Activated CD4-positive, alpha-beta T cell treated with anti-CD3 and anti-CD28 coated beads, Interleukin-2, Interleukin-4, amounts not matched to agents 100 ng/mL and 50 ng/mL, durations not matched to agents 16 hours and 8 hours (primary cell): ENCODE measurements at places on chromosomes 3 and 15.

DNA sequence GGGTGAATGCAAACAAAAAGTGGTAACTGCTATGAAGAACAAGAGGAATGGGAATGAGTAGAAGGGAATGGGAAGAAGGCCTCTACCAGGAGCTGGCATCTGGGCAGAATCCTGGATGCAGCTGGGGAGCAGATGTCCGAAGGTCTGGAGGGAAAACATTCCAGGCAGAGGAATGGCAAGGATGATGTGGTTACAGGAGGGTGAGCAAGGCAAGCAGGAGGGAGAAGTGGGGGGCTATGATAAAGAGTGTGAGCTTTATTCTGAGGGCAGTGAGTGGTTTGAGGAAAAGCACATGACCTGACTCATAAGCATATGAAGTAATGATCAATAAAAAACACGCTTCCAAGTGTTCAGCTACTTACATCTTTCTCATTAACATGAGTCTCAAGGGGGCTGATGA is 17.1 kb downstream of the SKIC8 start:
- no peak for DNase-seq

DNA sequence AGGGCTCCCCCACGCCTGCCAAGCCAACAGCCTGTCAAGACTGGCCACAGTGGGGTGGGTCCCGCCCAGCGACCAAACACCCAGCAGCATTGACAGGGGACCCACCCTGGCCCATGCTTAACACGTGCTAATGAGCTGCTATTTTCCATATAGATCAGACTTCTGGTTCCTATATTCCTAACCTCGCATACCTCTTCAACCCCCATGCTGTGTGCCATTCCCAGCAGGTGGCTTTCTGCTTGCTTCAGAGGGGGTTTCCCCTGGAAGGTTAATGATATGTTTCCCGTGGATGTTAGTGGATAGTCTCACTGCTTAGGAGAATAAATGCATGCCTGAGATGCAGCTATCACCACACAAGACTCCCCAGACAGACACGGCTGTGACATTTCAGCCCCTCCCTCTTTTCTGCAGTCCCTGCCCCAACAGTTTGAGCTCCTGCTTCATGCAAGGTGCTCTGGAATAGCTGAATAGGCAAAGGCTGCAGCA is 37.9 kb upstream of the MGLL start:
- no peak for DNase-seq

- no peak for DNase-seq
Observed at GRCh38 chr15:73318463-73319351, 50.1 kb downstream of the HCN4 start.

- no peak for DNase-seq
Observed at GRCh38 chr15:27214032-27214431, 243.1 kb downstream of the GABRG3 start.

DNA sequence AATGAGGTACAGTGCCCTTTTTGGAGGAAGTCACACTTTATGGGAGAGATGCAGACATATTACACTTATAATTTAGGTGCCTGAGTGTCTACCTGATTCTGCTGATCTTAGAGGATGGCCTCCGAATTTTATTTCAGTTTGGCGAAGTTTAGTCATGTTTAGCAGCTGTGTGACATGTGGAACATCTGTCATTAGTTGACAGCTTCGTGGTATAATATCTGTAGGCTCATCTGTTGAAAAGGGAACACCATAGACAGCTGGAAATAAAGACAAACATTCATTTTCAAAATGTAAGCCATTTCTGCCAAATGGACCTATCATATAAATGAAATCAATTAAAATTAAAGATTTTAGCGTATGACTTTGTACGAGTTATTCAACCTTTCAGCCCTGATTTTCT is 165.4 kb downstream of the CFAP20DC start:
- no peak for DNase-seq

DNA sequence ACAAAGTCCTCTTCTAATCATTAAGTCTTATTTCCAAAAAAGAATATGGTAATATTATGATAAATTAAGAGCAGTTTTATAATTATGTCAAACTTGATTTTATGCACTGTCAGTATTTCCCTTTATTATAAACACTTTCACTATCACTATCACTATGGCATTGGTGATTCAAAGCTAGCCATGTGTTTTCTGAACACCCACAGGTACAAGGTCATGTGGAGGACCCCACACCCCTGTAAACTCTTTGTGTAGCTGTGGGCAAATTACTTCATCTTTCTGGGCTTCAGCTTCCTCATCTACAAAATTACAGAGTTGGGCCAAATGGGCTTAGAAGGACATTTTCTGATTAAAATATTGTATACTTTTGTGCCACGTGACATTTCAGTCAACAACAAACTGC is 41.7 kb downstream of the FBXL22 start:
- DNase-seq, result peak; percentile 11

- no peak for DNase-seq
Observed at GRCh38 chr15:65963358-65963757, 94.1 kb downstream of the RAB11A start.

DNA sequence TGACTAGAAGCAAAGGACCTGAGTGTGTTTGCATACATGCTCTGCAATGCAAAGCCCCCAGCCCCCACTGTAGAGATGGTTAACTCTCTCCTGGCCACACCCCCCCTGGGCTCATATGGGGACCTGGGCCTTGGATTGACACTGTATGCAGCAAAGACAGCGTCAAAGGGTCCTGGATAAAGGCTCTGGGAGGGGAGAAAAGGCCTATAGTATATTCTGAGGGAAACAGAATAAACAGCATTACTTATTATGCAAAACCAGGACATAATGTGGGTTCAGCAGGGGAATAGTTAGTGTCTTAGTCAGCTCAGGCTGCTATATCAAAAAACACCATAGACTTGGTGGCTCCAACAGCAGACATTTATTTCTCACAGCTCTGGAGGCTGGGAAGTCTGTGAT is 158.7 kb downstream of the APBA2 start:
- no peak for DNase-seq

DNA sequence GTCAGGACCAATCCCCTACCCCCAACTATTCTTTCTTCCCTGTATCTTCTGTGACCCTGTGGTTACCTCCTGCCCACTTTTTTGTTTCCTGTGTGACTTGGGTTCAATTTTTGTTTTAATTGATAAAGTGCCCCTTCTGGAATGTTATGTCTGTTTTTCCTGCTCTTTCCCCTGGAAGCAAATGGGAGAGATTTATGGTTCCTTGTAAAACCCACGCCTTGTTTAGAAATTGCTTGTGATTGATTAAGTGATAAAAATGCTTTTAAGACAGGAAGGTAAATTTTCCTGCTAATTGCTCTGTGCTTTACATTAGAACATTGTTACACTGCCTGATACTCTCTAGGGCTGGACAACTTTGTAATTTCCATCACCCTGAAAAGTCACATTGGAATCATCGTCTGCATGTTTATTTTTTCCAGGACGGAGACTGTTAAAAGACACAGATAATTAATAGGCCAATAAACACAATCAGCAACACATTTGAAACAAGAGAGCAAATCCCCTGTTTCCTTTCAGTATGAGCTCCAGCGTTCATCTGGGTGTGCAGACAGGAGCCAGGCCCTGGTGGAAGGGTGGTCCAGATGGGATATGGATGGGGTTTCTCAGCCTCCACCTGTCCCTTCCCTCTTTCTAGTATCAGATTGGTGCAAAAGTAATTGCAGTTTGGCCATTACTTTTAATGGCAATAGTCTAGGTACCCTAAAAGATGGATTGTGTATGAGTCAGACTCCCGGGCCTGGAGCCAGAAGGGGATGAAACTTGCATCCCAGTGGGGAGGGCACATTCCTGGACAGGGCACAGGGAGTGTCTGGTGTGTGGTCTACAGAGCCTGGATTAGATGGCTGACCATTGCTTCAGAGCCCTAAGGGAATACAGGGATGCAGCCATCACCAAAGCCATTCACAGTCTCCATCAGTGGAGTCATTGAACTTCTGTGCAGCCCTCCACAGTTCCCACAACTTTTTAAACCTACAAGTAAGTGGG is 58.1 kb upstream of the AGBL1 start:
- no peak for DNase-seq

DNA sequence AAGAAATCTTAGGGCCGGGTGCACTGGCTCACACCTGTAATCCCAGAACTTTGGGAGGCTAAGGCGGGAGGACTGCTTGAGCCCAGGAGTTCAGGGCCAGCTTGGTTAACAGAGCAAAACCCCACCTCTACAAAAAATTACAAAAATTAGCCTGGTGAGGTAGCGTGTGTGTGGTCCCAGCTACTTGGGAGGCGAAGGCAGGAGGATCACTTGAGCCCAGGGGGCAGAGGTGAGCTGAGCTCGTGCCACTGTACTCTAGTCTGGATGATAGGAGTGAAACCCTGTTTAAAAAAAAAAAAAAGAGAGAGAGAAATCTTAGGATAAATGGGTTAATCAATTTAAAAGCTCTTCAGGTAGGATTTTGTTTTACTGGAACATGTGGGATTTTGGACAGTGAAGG is 31.2 kb upstream of the DUT start:
- DNase-seq, result no peak

DNA sequence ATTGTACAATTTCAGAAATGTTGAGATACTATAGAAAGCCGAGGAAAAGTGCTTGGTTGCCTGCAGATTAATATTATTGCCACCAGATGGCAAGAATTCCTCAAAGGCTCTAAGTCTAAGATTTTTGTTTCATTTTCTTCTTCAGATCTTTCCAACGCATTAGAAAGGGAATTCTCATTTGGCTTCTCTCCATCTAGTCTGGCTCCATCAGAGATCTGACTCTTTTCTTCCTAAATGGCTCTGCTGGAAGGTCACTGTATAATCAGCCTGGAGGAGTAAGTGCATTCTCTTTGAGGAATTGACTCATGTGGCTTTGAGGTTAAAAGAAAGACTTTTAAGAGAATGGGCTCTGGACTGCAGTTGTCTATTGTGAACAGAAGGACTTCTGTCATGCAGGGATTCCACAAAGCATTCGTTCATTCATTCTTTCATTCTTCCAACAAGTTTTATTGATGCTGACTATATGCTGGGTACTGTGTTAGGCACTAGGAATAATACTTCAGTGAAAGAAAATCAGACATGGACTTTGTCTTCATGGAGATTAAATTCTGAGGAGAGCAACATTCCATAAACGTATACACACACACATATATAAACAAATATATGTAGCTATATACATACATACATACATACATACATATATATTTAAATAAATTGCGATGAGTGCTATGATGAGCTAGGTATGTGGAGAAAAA is 55.3 kb downstream of the SLC28A2 start:
- DNase-seq, result no peak
